ENCODE measurements at places on chromosomes 5 and 9. TPM values are rescaled to one million over a fixed set of nuclear protein-coding genes. Genes with fewer than 3 reads are reported as not detected.

The JADE2 gene
- 81.1 TPM for total RNA-seq

The TAF11L10 gene
- not detected for total RNA-seq

The FBP1 gene
- total RNA-seq: not detected

The IFNB1 gene
- not detected for total RNA-seq

The CCL27 gene
- total RNA-seq: 0.25 TPM

The CLINT1 gene
- total RNA-seq: 109 TPM

The ABITRAM gene
- total RNA-seq: 12.5 TPM

The EPB41L4A gene
- total RNA-seq: 0.70 TPM

The VPS13A gene
- 47.9 TPM for total RNA-seq

The NEURL1B gene
- total RNA-seq: 2.0 TPM

The LMX1B gene
- not detected for total RNA-seq

The SLC2A8 gene
- total RNA-seq: 6.7 TPM

The RICTOR gene
- 38.6 TPM for total RNA-seq

The NUTM2G gene
- total RNA-seq: not detected

The CD14 gene
- total RNA-seq: 0.32 TPM

The MEIKIN gene
- not detected for total RNA-seq

The LTC4S gene
- total RNA-seq: 3.1 TPM

The ARAP3 gene
- total RNA-seq: 7.2 TPM

The SLC25A2 gene
- 0.25 TPM for total RNA-seq

The HSD17B3 gene
- not detected for total RNA-seq

The PDE6A gene
- total RNA-seq: not detected

The FBP2 gene
- not detected for total RNA-seq
